Foreskin fibroblast (primary cell): ENCODE measurements at places on chromosomes 7 and 10.

- DNase-seq = no peak
Measured at GRCh38 chr7:149719912-149720335, 53.5 kb downstream of the ZNF467 start.

- DNase-seq = peak; percentile 26
Measured at GRCh38 chr7:79050603-79051002, 402.9 kb downstream of the MAGI2 start.

GRCh38 chr10:13296476-13296875 lies 3.4 kb downstream of the PHYH start:
- DNase-seq = peak; percentile 3

DNA sequence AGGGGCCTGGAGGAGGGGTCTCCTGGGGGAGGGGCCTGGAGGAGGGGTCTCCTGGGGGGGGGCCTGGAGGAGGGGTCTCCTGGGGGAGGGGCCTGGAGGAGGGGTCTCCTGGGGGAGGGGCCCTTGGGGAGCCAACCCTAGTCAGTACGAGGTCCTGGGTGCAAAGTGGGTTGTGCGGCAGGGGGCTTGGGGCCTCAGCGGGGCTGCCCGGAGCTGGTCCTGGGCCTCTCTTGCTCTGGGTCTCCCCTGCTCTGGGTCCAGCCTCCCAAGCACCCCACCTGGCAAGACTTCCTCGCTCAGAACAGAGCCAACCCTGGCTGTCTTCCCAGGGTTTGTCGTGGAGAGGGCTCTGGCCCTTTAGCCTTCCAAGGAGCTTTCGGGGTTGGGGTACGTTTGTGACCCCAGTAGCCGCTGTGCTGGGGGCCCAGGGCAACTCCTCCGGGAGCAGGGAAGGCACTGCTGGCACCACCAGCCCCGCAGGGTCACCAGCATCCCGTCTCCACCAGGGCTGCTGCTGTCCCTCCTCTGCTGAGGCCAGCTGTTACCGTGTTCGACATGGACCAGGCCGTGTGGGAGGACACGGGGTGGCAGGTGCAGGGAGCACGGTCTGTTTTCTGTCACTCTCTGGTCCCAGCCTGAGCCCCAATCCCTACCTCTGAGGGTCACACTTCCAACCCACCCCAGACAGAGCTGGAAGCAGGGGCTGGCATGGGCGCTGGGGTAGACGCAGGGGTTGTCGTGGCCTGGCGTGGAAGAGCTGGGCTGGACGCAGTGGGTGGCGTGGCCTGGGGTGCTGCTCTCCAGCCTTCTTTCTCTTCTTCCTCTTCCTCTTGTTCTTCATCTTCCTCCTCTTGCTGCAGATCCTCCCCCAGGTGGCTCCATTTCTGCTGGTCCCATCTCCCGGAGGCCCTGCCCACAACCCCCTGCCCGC lies 22.8 kb downstream of the PWWP2B start:
- no peak for DNase-seq

GRCh38 chr10:111767661-111768060 lies 415.9 kb downstream of the GPAM start:
- DNase-seq = no peak

DNA sequence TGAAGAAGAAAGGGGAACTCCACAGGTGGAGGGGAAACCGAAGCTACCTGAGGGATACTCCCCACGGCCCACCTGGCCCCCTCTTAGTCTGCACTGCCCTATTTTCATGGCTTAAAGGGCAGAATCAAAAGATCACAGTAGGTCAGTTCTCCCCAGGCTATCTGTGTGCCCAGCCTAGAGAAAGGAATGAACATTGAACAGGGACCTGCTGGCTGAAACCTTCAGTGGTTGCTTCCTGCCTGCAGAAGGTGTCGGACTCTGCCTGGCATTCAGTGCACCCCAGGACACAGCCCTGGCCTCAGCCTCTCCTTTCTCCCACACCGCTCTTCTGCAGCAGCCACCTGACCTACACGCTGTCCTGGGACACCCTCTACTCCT lies 74.5 kb downstream of the PRKAG2 start:
- DNase-seq = no peak

- no peak for DNase-seq
Measured at GRCh38 chr10:112362833-112363232, 11.1 kb upstream of the ACSL5 start.

DNA sequence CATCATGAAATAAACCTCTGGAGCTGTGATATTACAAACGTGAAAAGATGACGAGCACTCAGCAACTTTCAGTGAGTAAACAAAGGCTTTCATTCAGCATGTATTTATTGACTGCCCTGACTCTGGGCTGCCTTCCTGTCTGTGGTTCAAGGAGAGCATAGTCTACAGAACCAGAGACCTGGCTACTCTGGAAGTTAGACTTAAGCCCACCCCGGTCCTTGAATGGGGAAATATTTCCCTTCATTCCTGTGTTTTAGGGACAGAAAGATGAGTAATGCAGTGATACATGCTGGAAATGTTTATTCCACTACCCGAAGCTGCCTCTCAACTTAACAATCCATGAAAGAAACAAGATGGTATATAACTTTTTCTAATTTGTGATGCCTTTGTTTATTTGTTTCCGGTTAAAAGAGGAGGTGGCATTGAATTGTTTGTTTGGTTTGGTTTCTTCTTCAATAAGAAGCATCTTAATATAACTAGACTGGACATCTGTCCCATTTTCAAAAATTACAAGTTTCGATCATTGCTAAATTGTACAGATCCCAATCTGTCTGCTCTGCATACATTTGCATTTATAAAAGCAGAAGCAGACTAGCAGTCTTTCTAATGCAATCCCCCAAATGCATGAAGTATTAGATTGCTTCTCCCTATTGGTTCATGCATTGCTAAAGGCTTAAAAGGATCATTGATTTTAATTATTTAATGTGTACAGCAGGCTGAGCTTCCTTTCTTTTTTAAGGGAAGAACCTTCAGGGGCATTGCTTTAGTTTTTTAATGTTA lies 57.7 kb downstream of the TRUB1 start:
- no peak for DNase-seq

DNA sequence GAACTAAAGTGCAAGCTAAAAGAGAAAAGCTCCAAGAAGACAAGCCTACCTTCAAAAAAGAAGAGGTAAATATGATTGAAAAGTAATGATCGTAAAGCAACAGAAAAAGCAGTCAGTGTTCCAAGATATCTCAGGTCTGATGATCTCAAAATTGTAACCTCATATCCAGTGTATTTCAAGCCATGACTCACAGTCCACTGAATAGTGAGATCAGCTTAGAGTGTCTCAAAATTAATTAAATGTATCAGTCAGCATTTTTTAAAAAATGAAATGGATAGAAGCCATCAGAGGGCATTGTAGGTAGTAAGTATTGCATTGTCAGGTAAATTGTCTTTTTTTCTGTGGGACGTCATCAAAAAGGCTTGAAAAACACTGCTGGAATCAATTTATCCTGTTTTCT lies 50.6 kb upstream of the AGBL3 start:
- DNase-seq = no peak

GRCh38 chr7:52269669-52270068 lies 765.8 kb upstream of the POM121L12 start:
- no peak for DNase-seq

GRCh38 chr10:92839191-92840085 lies 8.9 kb upstream of the EXOC6 start:
- peak; percentile 31 for DNase-seq

DNA sequence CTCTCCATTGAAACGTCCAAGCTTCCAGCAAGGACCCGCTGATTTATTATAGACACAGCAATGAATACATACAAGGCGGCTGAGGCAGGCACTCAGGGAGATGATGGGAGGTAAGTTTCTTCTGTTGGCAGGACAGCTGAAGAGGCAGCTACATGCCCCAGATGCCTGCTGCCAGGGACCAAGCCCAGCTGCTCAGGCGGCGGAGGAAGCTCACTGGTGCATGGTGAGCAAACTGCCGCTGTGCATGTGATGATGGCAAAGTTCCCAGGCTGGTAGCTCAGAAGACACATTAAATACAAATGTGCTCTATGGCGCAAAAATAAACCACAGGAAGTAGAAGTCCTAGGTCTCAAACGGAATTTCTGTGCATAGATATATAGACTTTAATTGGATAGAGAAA lies 2.3 kb downstream of the DNTT start:
- no peak for DNase-seq

GRCh38 chr10:18236756-18237155 lies 96.5 kb downstream of the CACNB2 start:
- no peak for DNase-seq

DNA sequence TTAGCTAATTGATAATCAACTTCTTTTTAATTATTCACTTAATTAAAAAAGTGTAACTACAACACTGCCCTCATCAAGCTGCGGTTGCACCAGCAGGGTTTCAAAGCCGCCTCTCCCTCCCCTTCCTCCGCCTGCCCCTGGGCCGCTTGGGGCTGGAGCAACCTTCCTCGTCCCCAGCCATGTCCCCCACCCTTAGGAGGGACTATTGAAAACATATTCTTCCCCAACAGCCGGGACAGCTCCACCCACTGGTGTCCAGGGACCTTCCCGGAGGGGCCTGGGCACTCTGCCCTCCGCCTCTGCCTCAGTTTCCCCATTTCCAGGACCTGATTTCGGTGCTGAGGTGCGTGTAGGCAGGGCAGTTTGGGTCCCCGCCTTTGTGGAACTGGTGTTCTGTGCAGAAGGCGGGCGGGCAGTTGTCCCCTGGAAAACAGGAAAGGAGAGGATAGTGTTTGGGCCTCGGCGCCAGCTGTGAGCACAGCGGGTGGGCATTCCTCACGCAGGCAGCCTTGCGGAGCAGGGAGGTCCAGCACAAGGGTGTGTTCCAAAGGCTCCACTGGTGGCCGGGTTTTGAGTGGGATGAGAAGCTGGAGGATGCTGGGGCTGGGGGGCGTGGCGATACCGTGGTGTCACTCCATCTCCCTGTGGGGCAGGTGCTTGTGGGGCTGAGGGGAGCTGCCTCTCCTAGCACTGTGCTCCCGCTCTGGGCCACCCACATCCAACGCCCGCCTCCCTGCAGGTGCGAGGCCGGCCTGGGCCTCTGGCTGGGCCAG lies 15.7 kb downstream of the UNCX start:
- DNase-seq = no peak

DNA sequence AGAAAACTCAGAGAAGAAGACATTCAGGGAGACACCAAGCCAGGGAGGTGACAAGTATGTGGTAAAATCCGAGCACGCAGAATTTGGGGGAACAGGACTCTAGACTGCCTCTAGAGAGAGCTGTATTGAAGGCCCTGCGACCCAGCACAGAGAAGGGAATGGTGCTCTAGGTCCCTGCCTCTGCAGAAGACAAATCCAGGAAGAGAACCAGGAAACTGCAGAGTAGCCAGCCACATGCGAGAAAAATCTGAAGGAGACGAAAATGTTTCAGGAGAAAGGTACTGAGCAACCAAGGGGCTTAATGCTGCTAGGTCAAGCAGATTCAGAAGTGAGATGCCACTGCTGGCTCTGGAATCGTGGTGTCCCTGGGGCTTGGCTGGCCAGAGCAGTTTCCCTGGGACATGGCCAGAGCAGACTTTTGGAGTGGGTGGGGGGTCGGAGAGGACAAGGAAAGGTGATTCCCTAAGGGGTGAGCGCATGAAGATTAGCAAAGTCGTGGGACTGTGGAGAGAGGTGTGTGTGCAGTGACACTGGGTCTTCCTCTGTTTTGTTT lies 158.0 kb upstream of the KLF6 start:
- DNase-seq = no peak

DNA sequence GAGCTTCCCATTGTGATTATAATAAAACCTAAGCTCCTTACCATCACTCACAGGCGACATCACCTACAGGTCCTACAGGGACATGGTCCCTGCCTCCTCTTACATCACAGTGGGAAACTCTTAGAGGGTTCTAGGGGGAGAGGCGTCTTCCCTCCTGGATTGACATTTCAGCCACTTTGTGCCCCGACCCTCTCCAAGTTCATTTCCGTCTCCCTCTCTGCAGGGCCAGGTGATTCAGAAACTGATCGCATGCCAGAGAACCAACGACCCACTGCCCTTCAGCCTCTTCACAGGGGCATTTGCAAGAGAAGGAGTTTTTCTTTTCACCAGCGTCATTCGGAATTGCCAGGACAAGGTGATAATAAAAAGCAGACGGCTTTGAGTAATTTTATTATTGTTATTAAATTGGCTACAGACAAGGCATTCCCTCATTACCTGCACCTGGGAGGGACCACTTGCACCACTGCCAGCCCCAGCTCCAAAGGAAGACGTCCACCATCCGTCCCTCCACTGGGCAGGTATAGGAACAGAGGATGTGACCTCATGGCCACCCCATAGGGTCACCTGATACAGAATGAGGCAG lies 85.8 kb upstream of the CUX1 start:
- no peak for DNase-seq

DNA sequence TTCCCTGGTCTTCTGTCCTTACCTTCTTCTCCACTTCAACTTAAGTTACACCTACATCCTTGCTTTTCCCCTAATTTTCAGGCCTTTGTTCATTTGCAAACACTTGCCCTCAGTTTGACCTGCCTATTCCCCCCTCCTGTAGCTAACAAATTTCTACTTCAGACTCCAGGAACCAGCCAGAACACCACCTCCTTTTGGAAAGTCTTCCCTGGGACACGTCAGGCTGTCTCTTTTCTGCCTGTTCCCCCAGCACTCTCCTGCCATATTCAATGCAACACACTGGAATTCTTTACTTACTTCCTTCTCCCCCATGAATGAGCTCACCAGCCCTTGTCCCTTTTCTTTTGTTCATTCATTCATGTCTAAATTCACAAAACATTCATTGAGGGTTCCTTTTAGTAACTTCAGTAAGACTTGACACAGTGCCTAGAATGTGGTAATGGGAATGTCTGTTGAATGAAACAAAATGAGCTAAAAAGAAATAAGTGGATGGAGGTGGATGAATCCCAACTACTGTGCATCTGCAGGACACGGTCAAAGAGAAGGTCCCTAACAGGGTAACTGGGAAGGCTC lies 478.0 kb downstream of the KCNMA1 start:
- DNase-seq = no peak

DNA sequence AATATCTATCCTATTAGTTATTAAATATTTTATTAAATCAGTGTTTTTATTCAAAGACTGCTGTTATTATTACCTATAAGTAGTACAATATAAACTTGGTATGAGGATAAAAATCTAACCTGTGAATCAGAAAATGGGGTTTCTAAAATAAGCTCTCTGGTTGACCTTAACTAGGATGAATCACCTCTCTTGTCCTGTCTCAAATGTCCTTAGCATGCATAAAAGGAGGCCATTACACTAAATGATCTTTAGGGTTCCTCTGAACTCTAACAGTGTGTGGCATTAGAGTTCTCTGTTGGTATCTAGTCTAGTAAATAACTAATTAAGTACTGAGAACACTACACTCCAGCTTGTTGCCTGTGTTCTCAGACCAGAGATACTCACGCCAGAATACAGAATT lies 143.1 kb upstream of the LRRTM3 start:
- peak; percentile 54 for DNase-seq

DNA sequence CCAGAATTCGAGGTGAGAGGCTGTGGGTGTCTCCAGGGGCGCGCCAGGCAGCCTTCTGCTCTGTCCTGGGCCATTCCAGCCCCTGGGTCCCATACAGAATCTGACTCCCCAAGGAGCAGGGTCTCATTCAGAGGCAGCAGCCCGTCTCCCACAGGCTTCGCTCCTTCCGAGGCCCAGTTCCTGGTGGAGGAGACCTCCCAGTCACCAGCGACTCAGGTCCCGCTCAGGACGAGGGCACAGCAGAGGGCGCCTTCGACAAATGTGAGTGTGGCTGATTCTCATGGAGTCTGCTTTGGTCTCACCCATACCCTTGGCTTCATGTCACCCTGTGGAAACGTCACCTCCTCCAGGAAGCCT lies 81.8 kb upstream of the GPR26 start:
- no peak for DNase-seq

- DNase-seq = no peak
Measured at GRCh38 chr7:124033095-124033806, 384 bp upstream of the TMEM229A start.
